ENCODE measurements at places on chromosomes 4 and X. TPM values are rescaled to one million over a fixed set of nuclear protein-coding genes. Genes with fewer than 3 reads are reported as not detected.

The MAGEC3 gene
- total RNA-seq: not detected

The BMX gene
- total RNA-seq: under 0.01 TPM

The NPY5R gene
- not detected for total RNA-seq

The ENPP6 gene
- 0.13 TPM for total RNA-seq

The MAMLD1 gene
- 1.2 TPM for total RNA-seq

The CYLC1 gene
- total RNA-seq: not detected

The SEPTIN11 gene
- 105 TPM for total RNA-seq

The FAM9A gene
- not detected for total RNA-seq

The HMX1 gene
- total RNA-seq: not detected

The PABPC1L2B gene
- not detected for total RNA-seq

The CT45A8 gene
- not detected for total RNA-seq

The ZNF674 gene
- 3.0 TPM for total RNA-seq

The PAK3 gene
- 0.52 TPM for total RNA-seq

The PAGE1 gene
- not detected for total RNA-seq

The GPR82 gene
- not detected for total RNA-seq

The PDCL2 gene
- total RNA-seq: not detected

The OPRPN gene
- not detected for total RNA-seq

The MEPE gene
- not detected for total RNA-seq

The LANCL3 gene
- total RNA-seq: under 0.01 TPM

The PCDH18 gene
- 59.1 TPM for total RNA-seq

The CLDN22 gene
- not detected for total RNA-seq

The SATL1 gene
- total RNA-seq: not detected

The NPNT gene
- total RNA-seq: not detected

The SFRP2 gene
- total RNA-seq: 15.9 TPM

The STK32B gene
- total RNA-seq: 0.52 TPM

The SCLT1 gene
- total RNA-seq: 8.0 TPM

The BANK1 gene
- total RNA-seq: not detected

The BST1 gene
- 12.9 TPM for total RNA-seq

The RAI2 gene
- total RNA-seq: 0.78 TPM

The TMEM33 gene
- 54.3 TPM for total RNA-seq

The TMEM31 gene
- not detected for total RNA-seq

The EMCN gene
- not detected for total RNA-seq

The RAB28 gene
- 20.7 TPM for total RNA-seq

The ALG13 gene
- 10.3 TPM for total RNA-seq

The SHROOM4 gene
- 0.72 TPM for total RNA-seq

The CSAG2 gene
- total RNA-seq: not detected

The PHKA1 gene
- total RNA-seq: 5.3 TPM

The FLNA gene
- total RNA-seq: 2,487 TPM

The G6PD gene
- 172 TPM for total RNA-seq

The SHOX gene
- total RNA-seq: not detected

The SSX2 gene
- total RNA-seq: not detected

The TREX2 gene
- total RNA-seq: not detected

The CC2D2A gene
- 17.8 TPM for total RNA-seq

The CT45A10 gene
- total RNA-seq: not detected

The SPON2 gene
- total RNA-seq: 194 TPM

The CD38 gene
- 1.0 TPM for total RNA-seq

The SOD3 gene
- 2.7 TPM for total RNA-seq

The BEND4 gene
- total RNA-seq: not detected

The SH3RF1 gene
- total RNA-seq: 17.9 TPM

The SORCS2 gene
- 0.52 TPM for total RNA-seq

The SPIN2A gene
- total RNA-seq: 0.52 TPM

The GAGE13 gene
- total RNA-seq: not detected

The MAGEB18 gene
- total RNA-seq: not detected

The USP46 gene
- total RNA-seq: 16.6 TPM

The FAM9B gene
- 0.88 TPM for total RNA-seq

The LNX1 gene
- total RNA-seq: 1.0 TPM

The CYBB gene
- total RNA-seq: not detected
